Activated CD8-positive, alpha-beta memory T cell treated with anti-CD3 and anti-CD28 coated beads for 4 hours (primary cell): ENCODE measurements at places on chromosomes 4 and X.

GRCh38 chr4:120871173-120871572, 51.4 kb downstream of the PRDM5 start:
- no peak for DNase-seq

DNA sequence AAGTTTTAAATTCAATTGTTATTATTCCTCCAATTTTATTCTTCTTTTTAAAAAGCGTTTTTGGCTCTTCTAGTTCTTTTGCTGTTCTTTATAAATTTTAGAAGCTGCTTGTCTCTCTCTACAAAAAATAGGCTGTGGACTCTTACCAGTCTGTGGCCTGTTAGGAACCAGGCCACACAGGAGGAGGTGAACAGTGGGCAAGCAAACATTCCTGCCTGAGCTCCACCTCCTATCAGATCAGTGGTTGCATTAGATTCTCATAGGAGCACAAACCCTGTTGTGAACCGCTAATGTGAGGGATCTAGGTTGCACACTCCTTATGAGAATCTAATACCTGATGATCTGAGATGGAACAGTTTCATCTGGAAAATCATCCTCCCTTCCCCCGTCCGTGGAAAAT, 23.1 kb downstream of the JADE3 start:
- DNase-seq, result no peak

DNA sequence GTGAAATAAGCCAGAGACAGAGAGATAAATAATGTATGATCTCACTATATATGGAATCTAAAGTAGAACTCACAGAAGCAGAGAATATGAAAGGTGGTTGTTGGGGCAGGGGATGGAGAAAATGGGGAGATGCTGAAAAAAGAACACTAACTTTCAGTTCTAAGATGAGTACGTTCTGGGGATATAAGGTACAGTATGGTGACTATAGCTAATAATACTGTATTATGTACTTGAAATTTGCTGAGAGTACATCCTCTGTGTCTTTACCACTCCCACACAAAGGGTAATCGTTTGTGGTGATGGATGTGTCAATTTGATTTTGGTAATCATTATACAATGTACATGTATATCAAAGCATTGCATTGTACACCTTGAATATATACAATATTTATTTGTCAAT, 6.6 kb downstream of the FBXL5 start:
- no peak for DNase-seq

GRCh38 chr4:122731676-122732075, 828 bp upstream of the BBS12 start:
- DNase-seq, result no peak

GRCh38 chrX:31563792-31564191, 492.0 kb upstream of the FTHL17 start:
- DNase-seq, result no peak

GRCh38 chr4:159018062-159018629, 84.7 kb upstream of the RAPGEF2 start:
- no peak for DNase-seq

DNA sequence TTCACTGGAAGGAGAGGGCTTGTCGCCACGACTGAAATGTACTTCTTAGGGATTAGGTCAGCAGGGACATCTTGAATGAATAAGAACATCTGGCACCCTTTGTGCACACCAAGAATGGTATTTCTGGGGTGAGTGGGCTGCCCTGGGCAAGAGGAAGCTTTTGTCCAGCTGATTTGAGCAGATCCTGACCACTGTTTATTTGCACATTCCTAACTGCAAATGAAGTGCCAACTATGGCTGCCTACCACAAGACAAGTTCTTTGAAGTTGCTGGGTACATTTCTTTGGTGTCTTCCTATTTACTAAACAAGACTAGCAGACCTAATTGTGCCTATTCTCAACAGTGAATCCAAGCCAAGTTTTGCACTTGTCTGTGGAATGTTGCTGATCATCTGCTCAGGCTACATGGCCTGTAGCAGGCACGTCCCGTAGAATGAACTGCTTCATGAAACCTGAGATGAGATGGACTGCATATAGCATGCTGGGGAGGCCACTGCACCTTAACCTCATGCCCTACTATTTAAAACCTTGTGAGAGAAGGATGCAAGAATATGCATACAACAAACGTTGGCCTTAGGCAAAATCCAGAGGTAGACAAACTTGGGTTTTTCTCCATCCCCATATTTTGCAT, 45.0 kb downstream of the PIR start:
- DNase-seq, result no peak

DNA sequence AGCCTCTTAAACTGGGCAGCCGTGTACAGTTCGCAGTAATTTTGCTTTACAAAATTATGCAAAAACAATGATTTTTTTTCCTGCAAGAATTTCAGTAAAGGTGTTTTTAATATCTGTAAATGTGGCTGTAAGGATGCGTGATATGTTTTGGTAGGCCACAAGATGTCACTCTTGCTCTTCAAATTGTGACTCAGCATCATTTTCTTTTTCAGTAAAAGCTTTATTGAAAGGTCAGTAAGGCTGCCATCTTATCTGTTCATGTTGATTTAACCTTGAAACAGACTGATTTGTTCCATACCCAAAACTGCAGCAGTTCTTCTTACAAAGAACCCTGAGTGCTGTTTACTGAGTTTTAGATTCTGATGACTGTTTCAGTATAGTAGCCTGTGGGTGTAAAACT, 39.9 kb downstream of the TXLNG start:
- no peak for DNase-seq

DNA sequence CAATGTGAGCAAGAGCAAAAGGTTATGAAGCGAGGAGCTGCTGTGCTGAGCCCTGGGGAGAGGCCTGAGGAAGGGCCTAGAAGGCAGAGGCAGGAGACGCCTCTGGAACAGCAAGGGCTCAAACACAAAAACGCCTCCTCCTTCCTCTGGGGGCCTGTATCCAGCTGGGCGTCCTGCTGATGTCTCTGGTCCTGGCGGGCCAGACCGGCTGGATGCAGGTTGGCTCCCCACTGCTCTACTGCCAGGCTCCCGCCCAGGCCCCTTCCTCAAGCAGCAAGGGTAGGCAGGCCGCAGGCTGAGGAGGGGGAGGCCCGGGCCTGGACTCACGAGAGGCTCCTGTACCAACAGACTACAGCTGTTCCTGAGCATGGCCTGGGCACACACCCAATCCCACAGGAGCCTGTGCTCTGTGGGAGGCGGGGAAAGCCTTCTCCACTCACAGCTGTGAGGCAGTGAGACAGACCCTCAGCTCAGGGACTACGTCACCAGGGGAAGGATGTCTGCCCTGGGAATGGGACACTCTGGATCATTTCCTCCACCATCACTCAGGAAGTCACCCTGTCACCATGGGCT, 2.3 kb downstream of the HAUS7 start:
- no peak for DNase-seq

DNA sequence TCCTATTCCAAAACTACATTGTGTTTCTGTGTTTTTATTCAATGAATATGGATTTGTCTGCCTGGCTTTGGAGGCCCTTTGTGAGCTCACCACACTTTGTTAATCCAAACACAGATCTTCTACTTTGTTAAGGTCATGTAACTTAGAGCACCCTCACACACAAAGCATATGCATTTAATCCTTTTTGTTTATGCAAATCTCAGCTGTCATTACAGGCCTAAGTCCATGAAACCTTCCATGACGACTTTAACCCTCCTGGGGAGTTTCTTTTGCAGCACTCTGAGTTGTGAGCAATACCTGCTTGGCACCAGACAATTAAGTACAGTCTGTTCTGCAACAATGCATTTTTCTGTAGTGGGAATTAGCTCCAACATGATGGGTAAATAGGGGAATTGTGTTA, 14.9 kb downstream of the CCSER1 start:
- no peak for DNase-seq
